ENCODE measurements at places on chromosomes 2 and 18.

DNA sequence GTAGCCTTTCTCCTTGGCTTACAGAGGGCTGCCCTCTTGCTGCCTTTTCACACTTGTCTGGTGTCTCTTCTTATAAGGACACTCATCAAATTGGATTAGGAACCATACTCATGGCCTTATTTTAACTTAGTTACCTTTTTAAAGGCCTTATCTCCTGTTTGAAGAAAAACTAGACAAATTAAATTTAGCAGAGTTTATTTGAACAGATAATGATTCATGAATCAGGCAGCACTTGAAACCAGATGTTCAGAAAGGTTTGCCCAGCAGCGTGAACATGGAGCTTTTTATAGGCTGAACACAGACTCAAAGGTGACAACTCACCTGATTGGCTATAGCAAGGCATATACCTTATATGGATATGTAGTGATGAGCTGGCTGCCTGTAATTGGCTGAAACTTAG is 238.0 kb downstream of the GULP1 start:
- DNase-seq = no peak

DNA sequence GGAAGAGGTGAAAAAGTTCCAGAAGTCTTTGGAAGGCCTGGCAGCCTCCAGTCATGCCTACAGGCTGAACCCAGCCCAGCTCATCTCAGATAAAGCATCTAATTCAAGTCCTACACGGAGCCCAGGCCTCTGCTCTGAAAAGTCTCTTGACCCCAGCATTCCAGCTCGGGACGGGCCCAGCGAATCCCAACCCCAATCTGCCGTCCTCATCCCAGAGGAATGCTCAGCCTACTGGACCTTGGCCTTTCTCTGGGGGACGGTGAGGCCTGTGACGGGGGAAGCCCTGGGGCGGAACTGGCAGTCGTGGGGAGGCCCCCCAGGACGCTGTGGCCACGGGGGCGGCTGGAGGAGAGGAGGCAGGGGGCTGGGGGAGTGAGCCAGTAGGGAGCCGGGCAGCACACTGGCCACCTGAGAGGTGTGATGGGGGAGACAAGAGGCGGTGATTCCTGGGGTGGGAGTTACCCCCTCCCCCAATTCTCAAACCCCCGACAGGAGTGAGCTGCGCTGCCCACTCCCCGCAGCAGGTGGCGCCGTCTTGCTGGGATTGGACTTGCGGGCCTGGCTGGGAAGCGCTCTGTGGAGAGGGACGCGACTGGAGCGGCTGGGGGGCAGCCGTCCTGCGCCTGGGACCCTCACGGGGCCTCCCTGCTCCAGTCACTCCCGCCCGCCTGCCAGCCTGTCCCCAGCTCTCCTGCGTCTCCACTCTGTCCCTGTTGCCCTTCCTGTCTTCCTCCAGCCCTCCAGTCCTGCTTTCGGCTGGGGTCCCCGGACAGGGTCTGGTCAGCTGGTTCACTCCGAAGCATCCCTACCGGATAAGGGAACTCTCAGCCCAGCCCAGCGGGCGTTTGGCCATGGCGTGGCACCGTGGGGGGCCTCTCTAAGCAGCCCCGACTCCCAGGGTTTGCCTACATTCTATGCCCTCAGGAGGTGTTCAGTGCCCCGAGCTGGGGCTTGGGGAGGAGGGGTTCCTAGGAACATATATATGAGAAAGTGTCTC is 182.6 kb upstream of the HAAO start:
- DNase-seq = peak; percentile 39

GRCh38 chr2:44550561-44550960 is 188.8 kb downstream of the CAMKMT start:
- DNase-seq = peak; percentile 40

DNA sequence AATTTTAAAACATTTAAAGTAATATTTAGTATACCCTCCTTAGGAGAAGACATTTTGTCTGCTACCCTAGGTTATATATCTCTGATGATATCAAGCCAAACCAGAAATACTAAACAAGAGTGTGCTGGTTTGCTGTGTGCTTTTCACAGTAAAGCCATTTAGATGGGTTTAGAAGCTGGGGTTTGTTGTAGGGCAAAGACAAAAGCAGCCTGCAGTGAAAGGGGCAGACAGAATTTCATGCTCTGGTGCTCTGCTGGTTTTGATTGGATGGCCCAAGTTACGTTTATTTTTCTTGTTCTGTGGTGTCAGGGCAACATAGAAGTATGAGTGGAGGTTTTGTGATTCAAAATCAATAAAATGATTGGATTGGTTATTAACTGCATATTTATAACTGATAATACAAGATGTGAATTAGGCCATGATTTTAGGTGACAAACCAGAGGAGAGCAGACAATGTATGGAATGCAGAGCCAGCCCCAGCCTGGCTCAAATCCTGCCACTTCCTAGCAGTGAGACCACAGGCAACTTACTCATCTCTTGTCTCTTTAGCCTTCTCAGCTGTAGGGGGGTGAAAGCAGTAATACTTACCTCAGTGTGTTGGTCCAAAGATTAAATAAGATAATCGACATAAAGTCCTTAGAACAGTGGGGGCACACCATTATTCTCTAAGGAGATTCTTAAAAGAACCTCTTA is 30.9 kb upstream of the IER3IP1 start:
- DNase-seq = no peak

GRCh38 chr2:217909156-217909820 is 93.5 kb downstream of the TNS1 start:
- DNase-seq = no peak

DNA sequence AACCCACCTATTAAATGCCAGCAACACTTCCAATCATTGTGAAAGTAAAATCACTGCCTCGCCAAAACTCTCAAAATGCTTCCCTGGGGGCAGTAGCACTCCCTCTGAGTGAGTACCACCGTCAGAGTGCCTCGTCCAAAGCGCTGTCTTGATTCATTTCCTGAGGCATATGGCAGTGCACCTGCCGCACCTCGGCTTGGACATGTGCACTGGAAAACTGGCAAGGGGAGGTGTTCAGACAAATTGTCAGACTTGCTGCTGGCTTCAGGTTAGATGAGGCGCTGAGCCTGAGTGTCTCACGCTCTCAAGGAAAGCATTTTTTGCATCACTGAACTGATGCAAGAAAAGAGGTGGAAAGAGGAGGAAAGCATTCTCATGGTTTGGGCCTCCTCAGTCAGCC is 132.8 kb downstream of the ATL2 start:
- DNase-seq = no peak

DNA sequence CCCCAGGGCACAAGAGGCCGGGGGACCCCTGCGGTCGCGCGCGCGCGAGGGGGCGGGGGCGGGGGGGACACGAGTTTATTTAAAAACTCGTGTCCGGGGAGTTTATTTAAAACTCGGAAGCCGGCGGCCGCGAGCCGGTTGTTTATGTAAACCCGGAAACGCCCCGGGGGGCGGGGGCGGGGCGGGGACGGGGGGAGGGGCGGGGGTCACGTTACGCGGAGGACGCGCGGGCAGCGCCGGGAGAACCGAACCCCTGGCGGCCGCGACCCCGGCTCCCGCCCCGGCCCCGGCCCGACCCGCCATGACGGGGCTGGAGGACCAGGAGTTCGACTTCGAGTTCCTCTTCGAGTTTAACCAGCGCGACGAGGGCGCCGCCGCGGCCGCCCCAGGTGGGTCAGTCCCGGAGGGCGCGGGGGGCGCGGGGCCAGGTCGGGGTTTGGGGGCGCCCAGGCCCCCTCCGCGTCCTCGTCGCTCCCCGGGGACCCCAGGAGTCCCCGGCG is 4.4 kb downstream of the NFATC1 start:
- DNase-seq = peak; percentile 76

DNA sequence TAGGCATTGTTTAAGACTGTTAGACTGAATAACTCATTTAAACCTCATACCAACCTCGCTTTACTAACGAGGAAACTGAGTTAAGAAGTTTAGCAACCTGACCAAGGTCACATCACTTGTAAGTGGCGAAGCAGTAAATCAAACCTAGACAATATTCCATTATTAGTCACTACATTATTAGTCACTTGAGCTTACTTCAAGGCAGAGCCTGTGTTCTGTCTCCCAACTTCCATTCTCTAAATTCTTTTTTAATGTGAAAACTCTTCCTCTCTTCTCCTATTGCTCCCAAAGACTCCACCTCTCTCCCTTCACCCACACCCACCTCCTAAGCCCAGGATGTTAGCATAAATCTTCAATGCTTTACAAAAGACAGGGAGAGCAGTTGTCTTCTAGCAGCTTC is 156.5 kb downstream of the ARL6IP6 start:
- DNase-seq = no peak

DNA sequence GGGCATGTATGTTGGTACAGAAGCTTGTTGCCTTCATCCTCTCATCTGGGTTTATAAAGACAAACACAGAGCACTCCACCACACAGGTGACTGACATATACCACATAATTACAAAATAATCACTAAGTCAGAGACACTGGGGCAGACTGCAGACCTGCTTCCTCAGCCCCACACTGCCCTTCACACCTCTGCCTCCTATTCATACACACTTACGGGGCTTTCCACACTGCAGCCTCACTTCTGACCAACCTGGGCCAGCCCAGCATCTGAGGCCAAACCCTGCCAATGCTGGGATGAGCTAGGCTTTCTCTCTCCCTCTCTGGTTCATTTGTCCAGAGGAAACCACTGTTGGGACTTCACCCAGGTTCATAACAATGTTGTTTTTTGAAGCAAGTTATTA is 4.5 kb downstream of the EMX1 start:
- DNase-seq = no peak

DNA sequence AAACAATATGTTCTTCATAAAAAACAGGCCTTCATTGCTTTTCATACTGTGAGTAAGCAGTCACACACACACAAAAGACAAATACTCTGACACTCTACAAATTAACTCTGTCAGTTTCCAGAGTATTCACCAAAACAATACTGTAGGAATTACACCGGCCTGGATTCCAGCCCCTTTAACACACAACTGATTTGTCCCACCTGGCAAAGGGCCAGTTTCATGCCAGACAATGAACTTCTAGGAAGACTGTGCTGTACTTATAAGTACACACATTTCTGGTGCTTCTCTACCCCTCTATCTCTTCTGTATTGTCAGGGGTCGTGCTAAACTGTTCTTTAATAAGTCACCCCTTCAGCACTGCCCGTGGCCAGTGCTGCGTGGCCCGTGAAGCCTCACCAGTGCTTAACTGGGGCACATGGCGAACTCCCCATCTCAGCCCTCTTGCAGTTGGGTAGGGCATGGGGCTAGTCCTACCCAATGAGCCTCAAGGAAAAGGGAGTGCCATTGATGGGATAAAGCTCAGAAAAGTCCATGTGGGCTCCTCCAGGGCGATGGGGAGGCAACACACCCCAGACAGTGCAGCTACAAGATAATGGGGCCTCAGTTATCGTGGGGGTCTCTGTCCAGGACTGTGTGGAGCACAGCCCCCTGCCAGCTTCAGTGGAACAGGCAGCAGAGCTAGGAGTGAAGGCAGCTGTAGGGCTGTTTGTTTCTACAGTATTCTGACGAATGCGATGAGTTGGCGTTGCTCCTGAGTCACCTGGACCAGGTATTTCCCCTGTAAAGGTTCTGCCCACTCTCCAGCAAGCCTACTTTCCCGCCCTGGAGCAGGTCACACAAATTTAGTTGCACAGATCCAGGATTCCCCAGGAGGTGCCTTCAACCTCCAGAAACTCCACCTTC is 99.0 kb downstream of the SP3 start:
- no peak for DNase-seq

- no peak for DNase-seq
These were observed 38.7 kb upstream of the EDAR start for GRCh38 chr2:109027702-109028101.

GRCh38 chr18:74400813-74401212 is 56.3 kb downstream of the DIPK1C start:
- no peak for DNase-seq

DNA sequence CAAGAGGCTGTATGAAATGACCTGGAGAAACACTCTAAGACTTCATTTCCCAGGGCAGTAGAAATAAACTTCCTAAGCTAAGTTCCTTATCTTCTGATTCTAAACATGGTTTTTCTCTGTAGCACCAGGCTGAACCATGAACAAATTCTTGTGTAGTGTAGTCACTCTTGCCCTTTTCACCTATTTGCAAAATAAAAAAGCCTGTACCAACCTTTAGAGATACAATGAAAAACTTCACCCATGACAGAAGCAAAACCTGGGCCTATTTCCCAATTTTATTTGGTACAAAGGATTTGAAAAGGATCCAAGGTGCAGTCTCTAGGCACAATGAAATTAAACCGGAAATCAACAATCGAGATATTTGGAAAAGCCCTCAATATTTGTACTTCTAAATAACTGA is 43.6 kb downstream of the POLR1A start:
- no peak for DNase-seq

- DNase-seq = no peak
These were observed 154.8 kb upstream of the APCDD1 start for GRCh38 chr18:10299643-10300042.

DNA sequence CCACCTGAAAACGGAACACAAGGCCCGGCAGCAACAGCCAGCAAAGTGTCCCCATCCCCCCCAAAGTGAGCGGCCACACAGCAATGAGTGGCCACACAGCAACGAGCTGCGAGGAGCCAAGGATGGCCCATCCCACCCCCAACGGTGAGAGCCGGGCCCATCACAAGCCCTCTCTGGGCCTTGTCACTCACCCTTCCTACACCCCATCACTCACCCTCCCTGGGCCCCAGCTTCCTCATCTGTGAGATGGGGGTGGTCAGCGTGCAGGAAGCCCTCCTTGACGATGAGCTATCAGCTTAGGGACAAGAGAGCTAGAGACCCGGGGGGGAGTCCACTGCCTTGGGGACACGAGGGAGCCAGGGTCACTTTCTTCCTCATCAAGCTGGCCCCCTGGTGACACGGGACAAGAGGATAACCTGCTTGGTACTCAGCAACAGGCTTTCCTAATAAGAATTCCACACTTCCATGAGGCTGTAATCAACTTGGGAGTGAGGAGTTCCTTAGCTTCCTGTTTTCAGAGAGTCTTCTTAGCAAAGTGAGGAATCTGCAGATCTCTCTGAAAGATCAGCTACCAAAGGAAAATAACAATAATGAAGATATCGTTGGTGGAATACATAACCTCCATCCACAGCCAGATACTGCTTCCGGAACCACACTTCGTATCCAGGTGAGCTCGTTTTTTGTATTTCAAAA is 92.8 kb downstream of the HDAC4 start:
- DNase-seq = no peak

GRCh38 chr2:173404841-173405750 is 50.4 kb downstream of the CDCA7 start:
- DNase-seq = no peak

DNA sequence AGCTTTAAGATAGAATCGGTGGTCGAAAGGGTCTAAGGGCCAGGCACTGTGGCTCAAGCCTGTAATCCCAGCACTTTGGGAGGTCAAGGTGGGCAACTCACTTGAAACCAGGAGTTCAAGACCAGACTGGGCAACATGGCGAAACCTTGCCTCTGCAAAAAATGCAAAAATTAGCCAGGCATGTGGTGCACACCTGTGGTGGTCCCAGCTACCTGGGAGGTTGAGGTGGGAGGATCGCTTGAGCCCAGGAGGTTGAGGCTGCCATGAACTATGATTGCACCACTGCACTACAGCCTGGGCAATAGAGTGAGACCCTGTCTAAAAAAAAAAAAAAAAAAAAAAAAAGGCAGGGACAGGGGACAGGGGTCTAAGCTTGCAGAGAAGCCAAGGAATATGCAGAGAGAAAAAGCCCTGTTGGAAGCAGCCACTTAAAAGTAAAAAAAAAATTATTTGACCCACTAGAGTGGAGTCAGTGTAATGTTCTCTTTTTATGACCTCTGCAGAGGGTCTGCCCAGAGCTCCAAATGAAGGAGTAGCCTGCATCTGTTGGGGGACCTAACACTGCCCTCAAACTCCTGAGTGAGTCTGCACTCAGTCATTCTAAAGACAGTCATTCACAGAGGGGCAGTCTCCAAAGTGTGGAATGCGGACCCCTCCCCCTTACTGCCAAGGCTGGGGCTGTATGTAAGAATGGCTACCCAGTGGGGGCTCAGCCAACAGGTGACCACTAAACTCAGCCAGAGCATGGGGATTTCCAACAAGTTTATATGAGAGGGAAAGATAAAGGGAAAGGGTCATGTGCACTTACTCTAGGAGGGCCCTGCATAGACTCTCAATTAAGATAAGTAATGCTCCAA is 118.5 kb upstream of the CDCA7 start:
- DNase-seq = no peak
